ENCODE measurements at places on chromosomes 3 and 15.

- no peak for DNase-seq
Observed at GRCh38 chr3:172511783-172512762, 11.2 kb downstream of the TNFSF10 start.

GRCh38 chr15:80660119-80660518, 35.0 kb upstream of the ABHD17C start:
- no peak for DNase-seq

DNA sequence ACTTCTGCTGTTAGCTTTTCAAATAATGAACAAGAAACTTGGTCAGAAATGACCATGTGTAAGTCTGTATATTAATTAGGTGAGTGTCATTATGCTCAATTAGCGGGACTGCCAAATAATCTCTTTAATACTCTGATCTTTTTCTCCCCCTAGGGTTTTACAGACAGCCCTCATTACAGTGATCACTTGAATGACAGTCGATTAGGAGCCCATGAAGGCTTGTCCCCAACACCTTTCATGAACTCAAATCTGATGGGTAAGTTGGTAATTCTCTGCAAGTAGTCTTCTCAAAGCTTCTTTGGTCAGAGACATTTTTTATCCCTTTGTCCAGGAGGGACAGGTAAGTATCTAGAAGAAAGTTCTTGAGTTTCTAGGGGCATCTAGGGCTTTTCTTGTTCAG, 173.2 kb downstream of the TCF12 start:
- no peak for DNase-seq

DNA sequence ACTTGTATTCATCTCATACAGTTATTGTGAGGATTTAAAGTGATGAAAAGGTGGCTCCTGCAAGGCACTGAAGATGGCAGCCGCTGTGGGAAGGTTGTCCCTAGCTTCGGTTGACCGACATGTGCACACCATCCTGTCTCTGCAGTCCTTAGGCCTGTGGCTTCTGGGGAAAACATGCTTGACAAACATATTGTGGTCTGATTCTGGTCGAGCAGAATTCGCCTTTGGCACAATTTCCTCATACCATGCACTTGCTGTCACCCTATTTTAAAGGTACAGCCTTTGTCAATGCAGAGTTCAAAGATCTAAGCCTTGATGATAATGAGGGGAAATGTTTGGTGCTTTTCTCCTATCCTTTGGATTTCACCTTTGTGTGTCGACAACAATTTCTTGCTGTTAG, 50.9 kb downstream of the PRICKLE2 start:
- no peak for DNase-seq

- DNase-seq: no peak
Observed at GRCh38 chr15:33135355-33135781, 59.1 kb downstream of the FMN1 start.

DNA sequence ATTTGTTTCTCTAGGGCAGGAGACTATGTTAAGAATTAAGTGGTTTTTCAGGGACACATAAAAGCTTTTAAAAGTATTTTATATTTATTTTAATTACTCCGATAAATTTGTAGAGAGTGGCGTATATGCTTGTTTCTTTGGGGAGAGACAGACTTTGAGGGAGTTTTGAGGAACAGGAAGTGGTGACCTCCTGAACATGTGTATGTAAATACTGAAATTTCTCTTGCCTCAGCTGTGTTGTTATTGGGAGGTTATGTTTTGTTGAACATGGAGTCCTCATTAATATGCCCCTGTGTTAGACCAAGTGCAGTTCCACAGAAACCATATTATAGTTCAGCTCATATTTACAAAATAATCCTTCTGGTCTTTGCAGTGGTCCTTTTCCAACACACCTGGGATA, 41.8 kb upstream of the UTS2B start:
- no peak for DNase-seq

GRCh38 chr3:79063624-79064023, 704.2 kb downstream of the ROBO1 start:
- no peak for DNase-seq

- DNase-seq: no peak
Observed at GRCh38 chr3:8279476-8279875, 222.1 kb upstream of the LMCD1 start.

DNA sequence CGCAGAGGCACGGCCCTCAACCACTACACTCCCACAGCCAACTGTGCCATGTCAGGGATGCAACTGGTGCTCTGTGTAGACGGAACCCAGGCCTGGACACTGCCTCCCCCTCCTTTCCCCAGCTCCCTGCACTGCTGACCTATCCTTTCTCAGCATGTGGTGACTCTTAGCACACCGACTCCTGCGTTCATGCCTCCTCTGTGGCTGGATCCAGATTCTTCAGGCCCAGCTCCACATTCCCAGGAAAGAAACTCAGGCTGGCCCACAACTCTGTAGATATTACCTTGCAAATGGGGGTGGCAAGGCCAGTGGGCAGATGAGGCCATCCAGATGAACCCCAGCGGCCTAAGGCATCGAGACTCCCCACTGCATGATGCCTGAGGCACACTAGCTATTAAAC, 272.7 kb downstream of the OCA2 start:
- DNase-seq: no peak

DNA sequence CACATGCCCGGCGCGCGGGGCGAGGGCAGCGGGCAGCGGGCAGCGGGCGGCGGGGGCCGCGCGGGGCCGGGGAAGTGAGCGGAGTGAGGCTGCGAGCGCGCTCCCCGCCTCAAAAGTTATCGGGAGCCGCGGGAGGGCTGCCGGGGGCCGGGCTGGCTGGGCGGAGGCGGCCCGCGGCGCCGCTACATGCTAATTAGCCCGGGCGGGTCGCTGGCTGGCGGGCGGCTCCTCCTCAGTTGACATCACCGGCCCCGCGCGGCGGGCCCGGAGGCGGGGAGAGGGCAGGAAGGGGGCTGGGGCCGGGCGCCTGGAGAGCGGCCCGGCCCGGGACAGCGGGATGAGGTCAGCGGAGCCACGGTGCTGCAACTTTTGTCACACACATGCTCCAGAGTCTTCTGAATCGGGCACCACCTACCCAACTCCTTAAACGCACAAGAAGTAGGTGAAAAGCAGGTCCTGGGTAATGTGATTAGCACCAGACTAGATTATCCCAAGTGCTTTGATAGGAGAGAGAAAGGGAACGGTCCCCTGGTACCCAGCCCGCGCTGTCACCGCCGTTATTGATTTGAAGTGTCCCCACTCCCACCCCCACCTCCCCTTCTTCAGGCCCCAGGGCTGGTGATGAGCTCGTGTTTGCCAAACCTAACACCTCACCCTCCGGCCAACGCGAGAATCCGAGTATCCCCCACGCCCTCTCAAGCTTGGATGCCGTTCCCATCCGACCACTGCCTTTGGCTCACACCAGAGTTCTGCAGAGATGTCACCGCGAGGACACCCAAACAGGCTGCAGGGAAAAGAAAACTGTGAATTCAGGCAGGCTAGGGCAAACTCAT, at the start of gene HEG1:
TSS of gene HEG1 (minus strand) at position 85 of the 833 bp plus-strand sequence. CDS start 107 bp downstream, outside the sequence.
- DNase-seq: no peak

DNA sequence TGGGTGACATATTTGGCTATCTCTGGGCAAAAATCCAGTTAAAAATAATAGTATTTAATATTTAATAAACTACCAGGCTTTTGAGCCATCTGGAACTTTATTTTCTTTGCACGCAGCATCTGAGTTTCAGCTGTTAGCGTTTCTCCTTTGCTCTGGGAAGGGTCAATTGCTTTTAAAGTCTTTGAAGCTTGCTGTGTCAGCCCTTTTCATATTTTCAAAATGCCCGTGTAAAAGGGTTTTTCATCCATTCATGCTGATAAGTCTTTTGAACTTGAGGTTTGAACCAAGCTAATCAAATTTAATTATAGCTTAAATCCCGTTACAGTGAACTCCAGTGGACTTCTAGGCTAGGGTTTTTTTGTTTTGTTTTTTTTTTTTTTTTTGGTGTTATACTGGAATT, 79.1 kb downstream of the SLC25A26 start:
- no peak for DNase-seq

DNA sequence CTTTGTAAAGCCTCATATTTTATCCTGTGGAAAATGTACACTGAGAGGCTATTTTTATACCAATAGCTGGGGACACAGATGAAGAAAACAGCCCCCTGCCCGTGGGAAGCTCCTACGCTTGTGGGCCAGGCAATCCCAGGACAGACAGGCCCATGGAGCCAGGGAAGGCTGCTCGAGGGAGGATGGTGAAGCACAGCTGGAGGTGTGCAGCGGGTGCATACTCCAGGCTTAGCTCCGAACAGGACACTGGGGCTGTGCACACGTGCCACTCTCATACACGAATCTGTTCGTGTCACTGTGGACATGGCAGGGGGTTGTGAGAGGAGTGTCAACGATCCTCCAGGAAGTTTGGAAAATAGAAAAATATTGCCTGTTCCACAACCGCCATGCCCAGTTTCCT, 36.1 kb downstream of the SMAD6 start:
- no peak for DNase-seq

DNA sequence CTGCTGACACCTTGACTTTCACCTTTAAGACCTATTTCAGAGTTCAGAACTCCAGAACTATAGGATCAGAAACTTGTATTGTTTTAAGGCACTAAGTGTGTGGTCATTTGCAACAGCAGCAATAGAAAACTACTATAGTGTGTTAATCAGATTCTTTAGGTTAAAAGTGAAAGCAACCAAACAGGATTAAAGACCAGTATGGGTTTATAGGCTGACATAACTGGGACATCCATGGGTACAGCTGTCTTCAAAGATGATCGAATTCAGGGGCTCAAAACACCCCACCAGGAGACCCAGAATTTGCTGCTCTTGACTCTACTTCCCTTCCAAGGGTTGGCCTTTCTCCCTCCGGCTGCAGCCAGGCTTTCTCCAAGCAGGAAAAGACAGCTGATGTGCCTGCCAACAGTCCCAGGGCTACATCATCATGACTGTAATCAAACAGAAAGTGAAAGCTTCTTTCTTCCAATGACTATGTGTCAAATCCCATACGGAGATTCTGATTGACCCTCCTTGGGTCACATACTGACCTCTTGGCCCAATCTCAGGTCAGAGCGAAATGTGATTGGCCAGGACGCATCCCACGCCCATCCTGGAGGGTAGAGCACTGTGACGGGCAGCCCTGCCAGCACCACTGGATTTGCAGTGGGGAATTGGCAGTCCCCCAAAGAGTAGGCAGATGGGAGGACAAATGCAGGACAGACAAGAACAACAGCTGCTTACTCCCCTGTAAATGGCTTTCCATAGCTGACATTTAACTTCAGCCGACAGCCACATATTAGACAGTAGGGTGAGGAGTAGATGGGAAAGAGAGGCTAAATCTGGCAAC, 51.4 kb upstream of the RNF7 start:
- no peak for DNase-seq

- DNase-seq: no peak
Observed at GRCh38 chr3:144350125-144350524, 378.5 kb downstream of the DIPK2A start.

GRCh38 chr3:114700637-114701234, 406.9 kb downstream of the TIGIT start:
- no peak for DNase-seq

DNA sequence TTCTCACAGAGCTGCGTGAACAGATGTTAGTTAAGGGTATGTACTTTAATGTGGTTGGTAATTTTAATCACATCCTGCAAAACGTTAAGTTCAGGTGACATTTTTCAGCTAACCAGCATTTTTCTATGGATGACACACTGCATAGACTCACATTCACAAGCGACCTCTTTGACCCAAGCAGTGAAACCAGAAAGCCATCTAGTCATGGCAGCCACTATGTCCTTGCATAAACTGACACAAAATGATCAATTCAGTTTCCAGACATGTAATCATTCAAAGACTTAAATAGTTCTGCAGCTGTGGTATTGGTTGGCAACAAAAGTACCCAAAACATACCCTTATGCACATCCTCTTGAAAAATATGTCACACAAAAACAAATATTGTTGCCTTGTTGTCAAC, 7.4 kb upstream of the CAPN7 start:
- no peak for DNase-seq

DNA sequence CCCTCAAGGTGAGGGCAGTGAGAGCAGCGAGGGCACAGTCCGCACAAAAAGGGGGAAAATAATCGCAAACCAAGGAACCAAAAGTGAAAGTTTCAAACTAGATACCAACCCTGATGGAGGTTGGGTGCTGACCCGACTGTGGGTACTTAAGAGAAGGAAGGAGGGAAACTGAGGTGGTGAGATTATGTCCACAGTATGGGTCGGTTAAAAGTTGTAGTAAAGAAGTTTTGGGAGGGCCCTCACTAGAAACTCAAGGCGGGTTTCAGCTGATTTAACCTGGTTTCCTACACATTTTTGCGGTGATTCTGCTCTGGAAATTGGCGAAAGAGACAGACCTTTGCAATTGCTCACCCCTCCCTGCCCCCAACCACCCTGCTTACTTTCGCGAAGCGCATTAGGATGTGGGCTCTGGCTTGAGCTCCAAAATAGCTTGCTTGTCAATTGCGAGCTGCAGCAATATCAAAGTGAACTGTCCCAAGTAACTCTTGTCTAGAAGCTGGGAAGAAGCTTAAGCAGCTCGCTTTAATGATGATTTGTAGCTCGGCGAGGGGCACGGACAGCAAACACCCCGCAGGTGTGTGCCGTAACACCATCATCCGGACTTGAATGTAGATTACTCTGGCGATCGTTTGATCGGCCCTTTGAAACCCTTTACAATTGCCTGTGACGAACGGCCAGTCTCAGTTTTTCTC, 15.8 kb downstream of the SOX2 start:
- DNase-seq: no peak

DNA sequence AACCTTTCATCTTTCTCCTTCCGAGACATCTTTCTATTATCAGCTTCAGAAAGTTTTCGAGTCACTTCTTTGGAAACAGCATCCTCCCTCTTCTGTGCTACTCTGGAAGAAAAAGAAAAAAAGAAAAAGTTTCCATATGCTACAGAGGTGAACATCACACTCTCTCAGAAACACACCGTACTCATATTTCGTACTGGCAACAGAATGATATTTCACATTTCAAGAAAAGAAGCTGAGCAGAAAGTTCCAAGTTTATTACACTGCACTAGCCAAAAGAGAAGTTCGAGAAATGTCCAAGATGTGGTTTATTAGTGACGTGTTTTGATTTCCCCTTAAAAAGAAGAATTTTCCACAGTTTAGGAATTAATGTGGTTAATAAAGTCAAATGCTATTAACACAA, 6.0 kb downstream of the SSR3 start:
- DNase-seq: no peak

DNA sequence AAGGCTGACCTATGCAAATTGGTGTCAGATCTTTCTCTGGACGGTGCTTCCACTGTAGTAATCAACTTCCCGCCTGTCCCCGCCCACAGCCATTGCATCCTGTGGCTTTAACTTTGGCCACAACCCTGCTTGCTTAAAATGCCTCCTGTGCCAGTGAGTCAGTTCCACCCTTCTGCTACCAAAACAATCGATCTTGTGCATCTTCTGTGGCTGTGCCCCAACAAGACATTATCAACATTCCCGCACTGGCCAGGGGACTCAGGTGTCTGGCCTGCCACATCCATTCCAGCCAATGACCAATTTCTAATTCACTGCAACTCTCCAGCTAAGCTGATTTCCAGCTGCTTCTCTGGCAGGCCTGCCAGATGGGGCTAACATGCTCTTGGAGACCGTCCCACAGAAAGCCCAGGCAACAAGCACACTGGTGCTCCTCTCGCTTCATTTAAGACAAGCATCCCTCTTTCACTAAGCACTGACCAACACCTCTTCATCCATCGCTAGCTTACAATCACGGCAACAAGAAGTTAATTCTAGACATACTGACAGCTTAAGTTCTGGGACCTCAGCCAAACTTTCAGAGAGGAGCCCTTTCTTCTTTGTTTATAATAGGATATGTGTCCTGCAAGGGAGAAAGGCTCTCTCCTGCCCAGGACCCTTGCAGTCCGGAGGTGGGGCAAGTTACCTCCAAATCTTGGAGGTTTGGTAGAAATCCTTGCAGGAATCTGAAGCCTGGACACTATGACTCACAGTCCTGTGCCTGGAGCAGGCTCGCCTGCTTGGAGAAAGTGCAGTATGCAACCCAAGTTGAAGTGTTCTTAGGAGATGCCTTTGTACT, 6.7 kb downstream of the CA12 start:
- DNase-seq: peak; percentile 4

Data from NCI-H345 (cell line).